ENCODE measurements at places on chromosomes 5 and 9. TPM values are rescaled to one million over a fixed set of nuclear protein-coding genes. Genes with fewer than 3 reads are reported as not detected.
A peak's percentile ranks its signal among the peaks of the same experiment; 100 is the strongest.

- DNase-seq: no peak
Measured at GRCh38 chr5:31620026-31620425, 18.9 kb upstream of the PDZD2 start.

GRCh38 chr9:77450085-77450475 lies 198.0 kb downstream of the GNA14 start:
- no peak for DNase-seq

IL4 gene
- not detected for total RNA-seq

GRCh38 chr5:110832683-110833082 lies 93.9 kb downstream of the SLC25A46 start:
- no peak for DNase-seq

DNA sequence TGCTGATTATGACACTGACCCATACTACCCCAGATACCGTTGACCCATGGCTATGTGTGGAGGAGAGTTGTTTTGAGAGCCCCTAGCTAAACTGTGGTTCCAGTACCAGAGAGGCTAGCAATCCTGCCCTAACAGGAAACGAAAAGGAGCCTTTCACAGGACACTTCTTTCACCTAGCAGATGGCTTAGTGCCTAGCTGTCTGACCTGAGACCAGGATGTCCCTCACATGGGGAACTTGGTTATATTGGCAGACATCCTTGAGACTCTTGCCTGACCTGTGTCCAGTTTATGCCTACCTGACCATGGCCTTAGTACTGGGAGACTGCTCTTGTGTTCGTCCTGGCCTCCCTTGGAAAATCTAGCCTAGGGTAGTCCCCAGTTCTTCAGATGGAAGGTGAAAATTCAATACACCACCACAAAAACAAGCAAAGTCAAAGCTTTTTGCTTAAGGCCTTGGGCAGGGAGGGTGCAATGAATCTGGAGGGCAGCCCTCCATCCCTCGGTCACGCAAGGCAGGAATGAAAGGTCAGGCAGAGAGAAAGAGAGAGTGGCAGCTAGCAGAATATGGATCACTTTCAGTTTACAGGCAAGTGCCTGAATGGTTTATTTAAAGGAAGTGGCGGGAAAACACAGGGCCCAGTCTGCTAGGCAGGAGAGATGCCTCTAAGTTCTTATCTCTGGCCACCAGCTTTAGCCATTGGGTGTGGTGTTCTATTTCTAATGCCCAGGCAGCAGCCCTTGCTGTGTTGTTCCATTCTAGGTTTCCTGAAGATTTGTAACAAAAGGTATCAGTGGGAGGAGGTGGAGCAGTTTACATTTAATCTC lies 16.4 kb upstream of the ZNF474 start:
- no peak for DNase-seq

DNA sequence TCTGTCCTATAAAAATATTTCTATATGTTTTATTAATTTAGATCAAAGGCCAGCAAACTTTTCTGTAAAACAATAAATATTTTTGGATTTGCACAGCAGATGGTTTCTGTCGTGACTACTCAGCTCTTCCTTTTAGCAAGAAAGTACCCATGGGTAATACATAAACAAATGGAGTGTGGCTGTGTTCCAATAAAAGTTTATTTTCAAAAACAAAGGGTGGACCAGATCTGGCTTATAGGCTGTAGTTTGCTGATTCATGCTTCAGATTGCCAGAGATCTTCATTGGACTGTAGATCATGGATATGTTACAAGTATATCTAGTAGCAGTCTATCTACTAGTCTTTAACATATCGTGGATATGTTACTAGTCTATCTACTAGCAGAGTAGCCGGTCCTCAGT lies 590.5 kb downstream of the CSNK1G3 start:
- DNase-seq: no peak

DNA sequence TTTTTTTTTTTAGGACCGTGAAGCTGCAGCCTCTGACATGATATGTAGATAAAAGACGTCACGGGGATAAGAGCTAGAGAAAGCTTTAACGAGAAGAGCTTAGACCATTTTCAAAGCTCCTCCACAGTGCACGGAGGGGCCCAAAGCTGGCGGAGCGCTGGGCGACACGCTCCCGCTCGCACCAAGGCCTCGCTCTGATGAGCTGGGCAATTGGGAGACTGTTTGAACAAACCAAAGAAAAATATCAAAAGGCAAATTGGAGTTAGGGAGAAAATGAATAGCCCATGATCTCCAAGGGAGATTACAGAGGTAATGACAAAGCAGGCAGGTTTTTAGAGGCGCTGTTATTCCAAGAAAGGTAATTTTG lies 179.4 kb downstream of the SREK1 start:
- DNase-seq: no peak

GRCh38 chr5:177426566-177427210 lies at the start of gene GRK6:
GRK6 (plus strand) TSS chr5:177426676; CDS start chr5:177426846, 170 bp downstream.
- DNase-seq: no peak

FGD3 gene
- total RNA-seq: not detected

PFN3 gene
- not detected for total RNA-seq

DNA sequence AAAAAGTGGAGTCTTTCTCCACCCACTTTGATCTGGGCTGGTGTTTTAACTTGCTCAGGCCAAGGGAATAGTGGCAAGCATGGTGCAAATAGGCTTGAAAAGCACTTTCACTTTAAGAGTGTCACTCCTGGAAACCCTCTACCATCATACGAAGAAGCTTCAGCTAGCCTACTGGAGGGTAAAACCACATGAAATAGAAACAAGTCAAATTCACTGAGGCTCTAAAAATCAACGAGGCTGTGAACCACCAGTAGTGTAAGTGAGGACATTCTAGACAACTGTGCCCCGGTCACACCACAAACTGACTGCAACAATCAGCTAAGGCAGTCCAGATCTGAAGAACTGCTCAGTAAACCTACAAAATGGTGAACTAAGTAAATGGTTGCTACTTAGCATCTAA lies 2366.3 kb upstream of the C9orf72 start:
- no peak for DNase-seq

GRCh38 chr9:27118916-27119315 lies 9.9 kb downstream of the TEK start:
- no peak for DNase-seq

- no peak for DNase-seq
Measured at GRCh38 chr9:14314424-14314928, 535 bp upstream of the NFIB start.

GRCh38 chr5:116632890-116633289 lies 58.3 kb upstream of the SEMA6A start:
- no peak for DNase-seq

TCF7 gene
- total RNA-seq: 0.57 TPM

GRCh38 chr9:114037961-114038723 lies 40.0 kb downstream of the AMBP start:
- peak; percentile 66 for DNase-seq

- DNase-seq: no peak
Measured at GRCh38 chr9:74666625-74667316, 169.6 kb downstream of the RORB start.

DEPDC1B gene
- 1.9 TPM for total RNA-seq

NIM1K gene
- total RNA-seq: 0.29 TPM

DNA sequence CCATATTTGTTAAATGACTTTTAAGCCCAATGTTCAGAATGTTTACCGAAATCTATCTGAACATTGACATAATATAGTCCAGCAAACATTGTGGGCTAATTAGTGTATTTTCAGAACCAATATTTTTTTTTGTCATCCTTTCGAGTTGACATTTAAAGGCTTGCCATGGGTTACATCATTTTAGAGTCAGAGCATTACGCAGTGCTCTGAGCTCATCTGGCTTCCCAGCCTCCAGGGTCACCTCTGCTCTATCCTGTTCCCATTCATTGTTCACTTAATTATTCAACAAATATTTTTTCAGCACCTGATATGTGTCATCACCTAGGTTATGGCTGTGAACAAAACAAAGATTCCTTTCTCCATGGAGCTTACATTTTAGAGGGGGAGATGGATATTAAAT lies 80.2 kb downstream of the SREK1 start:
- no peak for DNase-seq

- DNase-seq: no peak
Measured at GRCh38 chr5:105812304-105812703, 1858.4 kb downstream of the EFNA5 start.

TMEM252 gene
- not detected for total RNA-seq

GRCh38 chr9:99544526-99544925 lies 277.2 kb upstream of the NR4A3 start:
- no peak for DNase-seq

IL13 gene
- not detected for total RNA-seq

DNA sequence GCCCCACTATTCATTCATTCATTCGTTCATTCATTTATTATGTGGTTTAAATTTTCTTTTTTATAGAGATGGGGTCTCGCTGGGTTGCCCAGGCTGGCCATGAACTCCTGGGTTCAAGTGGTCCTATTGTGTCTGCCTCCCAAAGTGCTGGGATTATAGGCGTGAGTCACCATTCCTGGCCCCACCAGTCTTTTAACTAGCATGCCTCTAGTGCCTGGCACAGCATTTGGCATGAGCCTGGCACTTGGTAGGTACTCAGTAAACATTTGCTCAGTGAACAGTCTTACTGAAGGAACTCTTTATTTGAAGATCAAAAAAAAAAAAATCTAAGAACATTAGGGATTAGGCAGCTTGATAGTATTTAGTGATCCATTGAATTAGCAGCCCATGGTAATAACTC lies 98.1 kb downstream of the KDM4C start:
- DNase-seq: no peak

GRCh38 chr5:54621048-54621447 lies 103.5 kb downstream of the SNX18 start:
- DNase-seq: no peak

- no peak for DNase-seq
Measured at GRCh38 chr5:76978869-76979268, 26.0 kb downstream of the CRHBP start.

DNA sequence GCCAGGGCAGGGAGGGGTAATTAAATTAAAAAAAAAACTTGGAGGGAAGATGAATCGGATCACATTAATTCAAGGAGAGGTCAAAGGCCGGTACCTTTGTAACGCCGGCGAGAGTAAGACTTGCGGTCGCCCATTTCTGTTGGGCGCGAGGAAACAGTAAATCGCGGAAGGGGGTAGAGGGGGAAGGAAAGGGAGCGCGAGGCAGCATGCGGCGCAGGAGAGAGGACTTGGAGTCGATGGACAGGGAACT lies 324 bp upstream of the RGMB start:
- DNase-seq: no peak

RNF208 gene
- 7.2 TPM for total RNA-seq

PDCD1LG2 gene
- 1.7 TPM for total RNA-seq

CCNO gene
- total RNA-seq: 0.34 TPM

GRCh38 chr9:105541838-105542237 lies 16.1 kb upstream of the FKTN start:
- no peak for DNase-seq

DNA sequence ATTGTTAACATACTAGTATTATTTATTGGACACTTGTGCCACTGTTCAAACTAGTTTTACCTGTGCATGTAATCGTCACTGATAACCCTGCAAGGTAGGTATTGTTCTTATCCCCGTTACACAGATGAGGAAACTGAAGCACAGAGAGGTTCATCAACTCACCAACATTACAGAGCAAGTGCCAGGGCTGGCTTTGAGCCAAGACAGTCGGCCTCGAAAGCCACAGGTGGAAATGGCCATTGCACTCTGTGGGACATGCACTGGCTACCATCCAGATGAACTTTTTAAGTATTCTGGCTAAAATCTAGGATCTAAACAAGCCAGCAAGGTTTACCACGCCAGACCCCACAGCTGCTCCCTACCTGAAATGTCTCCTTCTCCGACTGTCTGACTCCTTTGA lies 57.9 kb downstream of the TEX10 start:
- no peak for DNase-seq

DNA sequence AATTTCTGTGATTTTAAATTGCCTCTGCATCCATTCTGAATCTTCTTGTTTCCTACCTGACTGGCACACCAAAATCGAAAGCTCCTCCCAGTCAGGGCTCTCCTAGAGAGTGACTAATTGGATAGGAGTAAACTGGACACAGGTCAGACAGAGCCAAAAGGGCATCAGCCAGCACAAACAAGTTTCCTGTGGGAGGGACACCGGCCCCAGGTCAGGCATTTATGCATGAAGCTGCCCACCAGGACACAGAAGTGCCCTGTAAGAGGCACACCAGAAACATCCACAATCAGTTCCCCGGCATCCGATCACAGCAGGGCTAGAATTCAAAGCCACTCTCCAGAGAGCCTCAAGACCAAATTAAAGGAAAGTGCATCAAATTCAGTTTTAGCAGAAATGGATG lies 78.4 kb downstream of the SFXN1 start:
- no peak for DNase-seq

IL11RA gene
- 32.6 TPM for total RNA-seq

- no peak for DNase-seq
Measured at GRCh38 chr9:109743696-109744095, 36.3 kb upstream of the PALM2AKAP2 start.

BHMT2 gene
- not detected for total RNA-seq

- no peak for DNase-seq
Measured at GRCh38 chr5:8176101-8176693, 307.2 kb downstream of the MTRR start.

- no peak for DNase-seq
Measured at GRCh38 chr9:138052322-138052615, 174.7 kb downstream of the CACNA1B start.

GRCh38 chr5:90921418-90921973 lies 362.9 kb downstream of the ADGRV1 start:
- no peak for DNase-seq

- DNase-seq: no peak
Measured at GRCh38 chr9:129719135-129719534, 33.7 kb downstream of the PTGES start.

GRCh38 chr9:85230081-85230480 lies 511.7 kb downstream of the AGTPBP1 start:
- no peak for DNase-seq

- DNase-seq: peak; percentile 72
Measured at GRCh38 chr5:618450-618849, 6.3 kb downstream of the CEP72 start.

DNA sequence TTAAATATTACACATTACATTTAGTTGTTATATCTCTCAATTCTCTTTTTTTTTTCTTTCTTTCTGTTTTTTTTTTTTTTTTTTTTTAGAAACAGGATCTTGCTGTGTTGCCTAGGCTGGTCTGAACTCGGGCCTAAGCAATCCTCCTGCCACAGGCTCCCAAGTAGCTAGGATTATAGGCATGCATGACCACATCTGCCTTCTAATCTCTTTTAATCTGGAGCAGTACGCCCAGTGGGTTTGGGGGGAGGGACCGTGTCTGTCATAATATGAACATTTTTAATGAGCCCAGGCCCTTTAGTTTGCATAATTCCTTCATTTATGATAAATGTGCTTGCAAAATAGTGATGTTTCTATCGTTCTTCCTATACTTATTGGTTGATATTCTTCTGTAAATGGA lies 10.3 kb downstream of the RHOBTB3 start:
- no peak for DNase-seq

GRCh38 chr9:91193087-91193657 lies 168.5 kb downstream of the AUH start:
- DNase-seq: peak; percentile 87

MBLAC2 gene
- total RNA-seq: 6.6 TPM

C5orf34 gene
- 1.5 TPM for total RNA-seq

DNA sequence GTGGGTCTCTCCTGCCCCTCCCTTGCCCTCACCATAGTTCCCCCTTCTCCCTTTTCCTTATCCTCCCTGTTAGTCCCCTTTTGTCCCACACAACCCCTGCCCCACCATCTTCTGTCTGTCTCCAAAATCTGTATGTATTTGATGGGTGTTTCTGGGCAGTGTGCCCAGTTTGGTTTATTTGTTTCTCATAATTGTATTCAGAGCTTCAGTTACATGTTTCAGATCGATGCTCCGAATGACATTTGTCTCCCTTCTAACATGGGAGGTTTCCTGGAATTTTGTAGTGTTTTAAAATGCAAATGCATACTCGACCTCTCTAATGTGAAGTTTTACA lies 22.2 kb downstream of the FBXL7 start:
- no peak for DNase-seq

Data from osteocyte (in vitro differentiated cells).